Mucosa of descending colon (tissue), 3 donors: ENCODE measurements at places on chromosomes 7 and 10.
A peak's percentile ranks its signal among the peaks of the same experiment; 100 is the strongest.

DNA sequence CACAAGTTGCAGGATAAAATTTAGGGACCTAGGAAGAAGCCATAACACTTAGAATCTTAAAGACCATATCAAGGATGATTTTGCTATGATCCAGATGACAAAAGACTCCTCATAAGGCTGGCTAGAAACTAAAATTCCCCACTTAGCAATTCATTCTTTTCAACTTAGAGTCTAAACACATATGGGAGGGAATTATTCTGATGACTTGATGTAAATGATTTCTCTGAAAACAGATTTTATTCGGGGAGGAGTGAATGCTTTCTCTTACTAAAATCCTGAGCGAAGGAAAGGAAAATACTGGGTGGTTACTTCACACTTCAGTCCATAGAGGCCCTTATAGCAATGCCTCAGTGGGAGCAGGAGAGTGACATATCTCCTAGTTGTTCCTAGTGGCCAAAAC, 138.7 kb upstream of the SORCS1 start:
- DNase-seq = no peak

DNA sequence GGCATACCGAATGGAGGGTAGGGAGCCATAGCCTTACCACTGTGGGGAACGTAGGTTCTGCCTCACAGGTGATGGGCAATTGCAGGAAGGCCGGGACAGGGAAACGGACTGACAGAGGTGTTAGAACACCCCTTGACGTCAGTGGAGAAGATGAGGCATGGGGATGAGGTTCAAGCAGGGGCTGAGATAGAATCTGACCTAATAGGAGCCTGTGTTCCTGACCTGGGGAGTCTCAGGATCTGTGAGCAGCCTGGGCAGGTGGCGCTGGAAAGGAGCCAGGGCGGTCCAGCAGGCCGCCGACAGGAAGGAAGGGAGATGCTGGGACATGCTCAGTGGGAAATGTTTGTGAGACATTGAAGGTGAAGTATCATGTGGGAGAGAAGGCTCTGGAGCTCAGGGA, 109.4 kb downstream of the WDFY4 start:
- DNase-seq = no peak

DNA sequence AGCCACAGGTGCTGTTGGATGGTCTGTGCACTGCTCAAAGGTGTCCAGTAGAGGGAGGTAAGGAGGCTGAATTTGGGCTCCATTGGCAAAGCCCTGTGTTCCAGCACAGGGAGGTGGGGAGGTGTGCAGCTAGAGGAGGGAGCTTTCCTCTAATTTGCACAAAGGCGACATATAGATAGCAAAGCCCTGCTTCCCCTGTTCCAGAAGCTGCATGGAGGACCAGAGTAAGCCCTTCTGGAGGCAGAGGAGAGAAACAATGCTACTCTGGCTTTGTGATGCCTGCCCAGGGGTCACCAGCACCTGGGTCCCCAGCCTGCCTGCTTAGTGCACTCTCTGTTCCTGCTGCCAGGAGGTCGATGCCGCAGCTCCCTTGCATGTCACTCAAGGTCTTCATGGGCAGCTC, 3.4 kb upstream of the ARHGAP22 start:
- DNase-seq = no peak

DNA sequence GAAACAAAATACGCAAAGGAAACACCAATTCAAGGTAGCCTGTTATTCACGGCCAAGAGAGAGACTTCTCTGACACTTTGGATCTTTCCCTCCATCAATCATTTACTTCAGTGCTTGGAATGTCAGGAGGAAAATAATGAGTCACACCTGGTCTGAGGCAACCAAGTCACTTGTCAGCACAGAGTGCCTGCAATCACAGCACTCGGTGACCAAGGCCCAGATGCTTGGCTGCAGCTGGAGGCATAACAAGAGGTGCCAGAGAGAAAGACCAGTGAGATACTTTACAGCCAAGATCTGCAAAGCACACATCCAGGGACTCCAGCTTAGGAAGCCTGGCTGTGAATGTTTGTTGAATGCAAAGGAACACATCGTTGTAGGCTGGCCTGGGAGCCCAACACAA, 33.9 kb downstream of the ASB13 start:
- DNase-seq = no peak

DNA sequence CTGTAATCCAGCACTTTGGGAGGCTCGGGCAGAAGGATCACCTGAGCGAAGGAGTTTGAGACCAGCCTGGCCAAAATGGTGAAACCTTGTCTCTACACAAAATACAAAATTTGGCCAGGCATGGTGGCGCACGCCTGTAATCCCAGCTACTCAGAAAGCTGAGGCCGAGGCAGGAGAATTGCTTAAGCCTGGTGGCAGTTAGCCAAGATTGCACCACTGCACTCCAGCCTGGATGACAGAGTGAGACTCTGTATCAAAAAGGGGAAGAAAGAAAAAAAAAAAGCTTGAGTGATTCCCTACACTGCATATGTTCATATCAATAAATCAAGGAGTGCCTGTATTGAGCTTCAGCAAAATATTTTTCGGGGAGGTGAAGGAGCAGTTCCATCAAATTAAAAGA, 45.8 kb upstream of the SRRM3 start:
- no peak for DNase-seq

DNA sequence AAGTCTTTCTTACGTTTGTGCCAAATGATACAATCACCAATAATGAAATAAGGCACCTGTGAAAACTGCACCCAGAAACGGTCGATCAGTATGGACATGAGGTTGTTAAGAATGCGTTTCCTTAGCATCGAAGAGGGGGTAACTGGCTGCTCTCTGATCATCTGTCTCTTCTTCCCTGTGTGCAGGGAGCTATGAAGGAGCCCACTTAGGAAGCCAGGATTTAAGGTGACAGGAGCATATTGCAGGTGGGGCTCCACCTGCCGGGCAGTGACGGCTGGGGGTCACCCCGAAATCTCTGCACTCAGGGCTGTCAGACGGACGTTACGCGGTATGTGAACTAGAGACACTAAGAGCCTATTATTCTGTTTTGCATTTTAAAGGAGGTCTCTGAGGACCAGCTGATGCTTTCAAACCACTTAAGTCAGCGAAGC, 64.5 kb downstream of the CARD11 start:
- DNase-seq = no peak

DNA sequence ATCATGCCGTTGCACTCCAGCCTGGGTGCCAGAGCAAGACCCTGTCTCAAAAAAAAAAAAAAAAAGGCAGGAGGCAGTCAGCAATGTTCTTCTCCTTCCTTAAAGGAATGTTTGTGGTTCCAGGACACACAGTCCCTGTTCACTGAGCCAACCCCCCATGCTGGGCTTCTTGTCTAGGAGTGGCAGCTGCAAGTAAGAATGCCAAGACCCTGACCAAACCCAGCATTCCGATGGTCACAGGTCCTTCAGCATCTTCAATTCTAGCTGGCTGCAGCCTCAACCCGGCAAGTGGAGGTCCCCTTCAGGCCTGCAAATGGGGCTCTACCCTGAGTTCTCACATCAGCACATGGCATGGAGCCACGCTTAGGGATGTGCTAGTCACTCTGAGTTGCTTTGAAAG, 38.2 kb upstream of the CUX1 start:
- no peak for DNase-seq

GRCh38 chr7:47968847-47969774, 10.3 kb downstream of the HUS1 start:
- no peak for DNase-seq

DNA sequence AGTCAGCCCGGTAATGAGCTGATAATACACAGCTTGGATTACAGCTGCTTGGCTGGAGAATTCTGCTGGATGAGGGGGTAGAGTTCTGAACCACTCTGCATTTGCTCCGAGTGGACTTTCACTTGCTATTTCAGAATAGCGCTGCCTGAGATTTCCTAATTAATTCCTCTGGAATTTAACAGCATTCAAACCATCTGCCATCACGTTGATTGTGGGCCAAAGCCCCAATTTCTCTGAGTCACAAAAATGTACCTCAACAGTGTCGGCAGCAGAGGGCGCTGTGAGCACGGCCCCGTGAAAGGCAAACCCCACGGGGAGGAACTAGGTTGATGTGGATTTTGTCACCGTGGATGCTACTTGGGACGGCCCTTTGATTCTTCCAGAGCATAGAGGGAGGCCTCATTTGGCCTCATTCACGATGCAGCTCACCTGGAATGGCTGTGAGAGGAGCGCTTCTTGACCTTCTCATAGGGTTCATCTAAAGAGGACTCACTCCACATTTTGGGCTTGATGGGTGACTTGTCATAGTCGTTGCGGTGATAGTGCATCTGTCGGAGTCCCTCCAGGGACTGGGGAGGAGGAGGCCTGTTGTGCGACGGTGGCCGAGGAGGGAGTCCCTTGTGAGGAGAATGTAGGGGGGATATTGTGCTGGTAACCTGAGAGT, 73.3 kb downstream of the PRPF18 start:
- peak; percentile 78 for DNase-seq

- DNase-seq = no peak
Measured at GRCh38 chr7:83613232-83613631, 35.7 kb downstream of the SEMA3E start.

GRCh38 chr7:1083729-1084657, 3.9 kb upstream of the GPER1 start:
- peak; percentile 89 for DNase-seq

- no peak for DNase-seq
Measured at GRCh38 chr7:38858259-38858884, 50.6 kb downstream of the VPS41 start.

DNA sequence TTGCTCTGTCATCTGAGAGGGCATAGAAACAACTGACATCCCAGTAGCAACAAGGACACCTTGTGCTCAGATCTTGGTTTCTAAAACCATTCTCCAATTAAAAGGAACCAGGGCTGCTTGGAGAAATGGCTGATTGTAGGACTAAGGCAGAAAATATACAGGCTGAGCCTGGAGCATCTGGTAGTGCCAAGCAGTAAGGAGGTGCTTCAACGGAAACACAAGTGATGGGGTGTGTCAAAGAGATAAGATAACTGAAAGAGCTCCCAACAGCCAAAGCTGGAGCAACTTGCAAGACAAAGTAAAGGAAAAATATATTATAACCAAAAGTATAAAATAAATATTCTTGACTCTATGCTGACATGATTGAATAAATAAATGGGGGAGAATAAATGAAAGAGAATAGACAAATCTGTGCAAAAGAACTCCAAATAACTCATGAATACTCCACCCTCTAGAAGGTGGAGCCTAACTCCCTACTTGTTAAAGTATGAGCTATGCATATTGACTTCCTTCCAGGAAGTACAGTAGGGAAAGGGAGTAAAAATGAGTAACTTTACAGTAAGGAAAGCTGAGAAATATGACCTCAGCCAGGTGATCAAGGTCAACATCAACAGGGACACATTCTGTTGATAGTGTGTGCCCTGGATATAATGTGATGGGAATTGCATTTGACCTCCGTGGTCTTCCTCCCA, 162.4 kb downstream of the NOC3L start:
- no peak for DNase-seq
